ENCODE measurements at places on chromosomes 16 and 17.

DNA sequence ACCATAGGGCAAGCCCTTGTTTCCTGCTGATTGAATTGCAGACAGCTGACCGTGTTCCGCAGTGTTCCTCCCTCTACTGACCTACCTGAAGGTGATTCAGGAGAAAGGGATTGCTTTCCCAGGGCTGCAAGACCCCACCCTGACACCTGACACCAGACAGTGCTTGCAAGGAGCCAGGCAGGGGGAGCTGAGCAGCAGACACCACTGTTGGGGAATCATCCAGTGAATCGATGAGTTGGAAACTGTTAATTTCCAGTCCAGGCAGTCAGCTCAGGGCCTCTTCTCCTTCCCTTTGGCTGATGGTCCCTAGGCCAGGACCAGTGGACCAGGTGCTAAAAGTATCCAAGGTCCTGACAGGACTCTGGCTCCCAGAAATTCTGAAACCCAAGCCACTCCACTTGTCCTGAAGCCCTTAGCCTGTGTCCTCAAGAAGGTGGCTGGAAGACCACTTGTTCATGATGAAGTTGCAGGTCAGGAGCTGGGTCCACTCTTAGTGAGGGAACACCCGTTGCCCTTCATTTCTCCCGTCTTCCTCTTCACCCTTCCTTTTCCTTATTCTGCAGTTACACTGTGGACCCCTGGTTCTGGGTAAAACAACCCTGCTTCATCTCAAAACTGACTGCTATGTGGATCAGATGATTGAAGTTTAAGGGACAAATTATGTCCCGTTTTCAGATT, 9.5 kb upstream of the UNK start:
- H3K4me3 ChIP-seq: no peak overlapping the region
- no peak for DNase-seq
- H3K36me3 ChIP-seq: peaks cover 31% of the 10 kb centered on the region
- peaks cover 3% of the 10 kb centered on the region for H3K4me1 ChIP-seq
- no peak overlapping the region for H3K27ac ChIP-seq

GRCh38 chr16:66044556-66044955, 321.9 kb upstream of the CDH5 start:
- H3K27ac ChIP-seq: no peak overlapping the region
- H3K4me1 ChIP-seq: no peaks in the 10 kb centered on the region
- H3K27me3 ChIP-seq: no peaks in the 10 kb centered on the region
- H3K4me3 ChIP-seq: no peak overlapping the region

DNA sequence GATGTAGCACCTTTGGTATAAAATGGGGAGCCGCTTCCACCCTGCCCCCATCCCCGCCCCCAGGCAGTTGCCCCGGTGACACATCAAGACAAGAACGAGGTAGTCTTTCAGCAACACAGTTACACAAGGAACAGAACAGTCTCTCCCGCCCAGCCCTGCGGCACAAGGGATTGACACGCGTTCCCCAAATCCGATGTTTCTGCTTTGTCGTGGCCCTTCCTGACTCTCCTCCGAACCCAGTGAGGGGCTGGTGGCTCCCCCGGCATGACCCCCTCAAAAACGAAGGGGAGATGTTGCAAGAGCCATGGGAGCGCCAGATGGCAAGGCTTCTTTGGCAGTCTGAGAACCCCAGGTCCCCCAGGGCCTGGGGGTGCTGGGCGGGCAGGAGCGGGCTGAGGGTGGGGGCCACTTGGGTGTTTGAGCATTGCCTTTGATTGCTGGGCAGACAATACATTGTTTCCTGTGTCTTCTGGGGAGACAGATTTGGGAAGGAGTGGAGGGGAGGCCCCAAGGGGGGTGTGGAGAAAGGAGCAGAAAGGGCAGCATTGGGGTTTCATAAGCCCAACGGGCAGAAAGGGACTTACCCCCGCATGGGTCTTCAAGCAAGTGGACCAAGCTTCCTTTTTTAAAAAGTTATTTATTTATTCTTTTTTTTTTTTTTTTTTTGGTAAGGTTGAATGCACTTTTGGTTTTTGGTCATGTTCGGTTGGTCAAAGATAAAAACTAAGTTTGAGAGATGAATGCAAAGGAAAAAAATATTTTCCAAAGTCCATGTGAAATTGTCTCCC, 16.6 kb downstream of the COL1A1 start:
- peaks cover 88% of the 10 kb centered on the region for H3K27me3 ChIP-seq
- H3K4me3 ChIP-seq: no peak overlapping the region
- no peak overlapping the region for H3K27ac ChIP-seq

DNA sequence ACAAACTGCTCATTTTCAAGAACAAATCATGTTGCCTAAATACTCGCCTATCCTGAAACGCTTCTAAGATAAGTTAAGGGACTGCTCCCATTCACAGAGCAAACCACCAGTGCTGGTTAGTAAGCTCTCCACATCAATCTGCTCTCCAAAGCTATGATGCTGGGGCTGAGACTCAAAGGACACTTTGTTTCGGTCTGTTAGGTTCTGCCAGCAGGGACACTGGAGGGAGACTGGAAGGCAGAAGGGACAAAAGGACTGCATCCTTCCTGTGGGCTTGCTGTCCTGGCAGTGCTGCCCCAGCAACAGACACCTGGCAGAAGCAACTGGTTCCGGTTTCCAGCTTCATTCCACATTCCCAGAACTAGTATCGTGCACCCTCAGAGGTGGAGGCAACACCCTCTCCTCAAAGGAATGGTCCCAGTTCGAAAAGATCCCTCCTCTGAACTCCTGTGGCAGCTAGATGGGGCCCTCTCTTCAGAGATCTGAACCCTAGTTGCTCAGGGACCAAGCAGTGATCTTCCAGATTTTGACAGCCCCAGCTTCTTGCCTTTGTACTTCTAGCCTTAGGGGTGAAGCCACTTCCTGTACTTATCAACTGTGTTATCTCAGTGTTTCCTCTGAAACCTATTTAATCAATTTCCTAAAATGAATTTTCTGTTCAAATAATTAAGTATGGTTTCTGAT, 73.4 kb upstream of the GSG1L start:
- peaks cover 5% of the 10 kb centered on the region for H3K4me1 ChIP-seq
- no peak overlapping the region for H3K27ac ChIP-seq
- H3K36me3 ChIP-seq: peaks cover 86% of the 10 kb centered on the region
- H3K4me3 ChIP-seq: no peak overlapping the region
- H3K27me3 ChIP-seq: no peaks in the 10 kb centered on the region

- H3K4me1 ChIP-seq: peaks cover 19% of the 10 kb centered on the region
- H3K27ac ChIP-seq: peak overlapping the region; percentile 30
- peaks cover 24% of the 10 kb centered on the region for H3K36me3 ChIP-seq
- no peaks in the 10 kb centered on the region for H3K27me3 ChIP-seq
Observed at GRCh38 chr17:15971882-15972281, 27.0 kb downstream of the ADORA2B start.

- H3K4me1 ChIP-seq: peaks cover 65% of the 10 kb centered on the region
- H3K4me3 ChIP-seq: no peak overlapping the region
- no peaks in the 10 kb centered on the region for H3K27me3 ChIP-seq
Observed at GRCh38 chr16:85505794-85506634, 107.1 kb upstream of the GSE1 start.

GRCh38 chr17:18218756-18219415, 6.5 kb upstream of the LLGL1 start:
- DNase-seq: no peak
- no peaks in the 10 kb centered on the region for H3K27me3 ChIP-seq
- H3K4me1 ChIP-seq: peaks cover 10% of the 10 kb centered on the region
- H3K27ac ChIP-seq: no peak overlapping the region
- no peak overlapping the region for H3K4me3 ChIP-seq

DNA sequence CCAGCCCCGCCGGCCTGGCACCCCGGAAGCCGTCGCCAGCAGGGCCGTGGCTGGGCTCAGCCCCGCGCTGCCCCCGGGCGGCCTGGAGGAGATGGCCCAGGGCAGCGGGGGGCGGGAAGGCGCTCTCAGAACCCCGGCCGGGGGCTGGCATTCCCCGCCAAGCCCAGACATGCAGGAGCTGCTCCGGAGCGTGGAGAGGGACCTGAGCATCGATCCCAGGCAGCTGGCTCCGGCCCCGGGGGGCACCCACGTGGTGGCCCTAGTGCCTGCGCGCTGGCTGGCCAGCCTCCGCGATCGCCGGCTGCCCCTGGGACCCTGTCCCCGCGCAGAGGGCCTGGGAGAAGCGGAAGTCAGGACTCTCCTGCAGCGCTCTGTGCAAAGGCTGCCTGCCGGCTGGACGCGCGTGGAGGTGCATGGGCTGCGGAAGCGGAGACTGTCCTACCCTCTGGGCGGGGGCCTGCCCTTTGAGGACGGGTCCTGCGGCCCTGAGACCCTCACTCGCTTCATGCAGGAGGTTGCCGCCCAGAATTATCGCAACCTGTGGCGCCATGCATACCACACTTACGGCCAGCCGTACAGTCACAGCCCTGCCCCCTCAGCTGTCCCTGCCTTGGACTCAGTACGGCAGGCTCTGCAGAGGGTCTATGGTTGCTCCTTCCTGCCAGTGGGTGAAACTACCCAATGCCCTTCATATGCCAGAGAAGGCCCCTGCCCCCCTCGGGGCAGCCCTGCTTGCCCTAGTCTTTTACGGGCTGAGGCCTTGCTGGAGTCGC, 551 bp downstream of the WDR81 start:
- peaks cover 59% of the 10 kb centered on the region for H3K4me1 ChIP-seq
- H3K27me3 ChIP-seq: no peaks in the 10 kb centered on the region
- peaks cover 7% of the 10 kb centered on the region for H3K36me3 ChIP-seq
- no peak for DNase-seq
- peak overlapping the region; percentile 67 for H3K4me3 ChIP-seq
- H3K27ac ChIP-seq: peak overlapping the region; percentile 69

GRCh38 chr16:82728901-82729300, 102.1 kb downstream of the CDH13 start:
- no peaks in the 10 kb centered on the region for H3K36me3 ChIP-seq
- H3K4me3 ChIP-seq: no peak overlapping the region
- no peak for DNase-seq
- no peaks in the 10 kb centered on the region for H3K4me1 ChIP-seq
- no peak overlapping the region for H3K27ac ChIP-seq

Data from K562 (cell line).